ENCODE measurements at places on chromosomes 3 and 15.

- DNase-seq, result no peak
Observed at GRCh38 chr15:47516558-47516957, 200.7 kb upstream of the SEMA6D start.

DNA sequence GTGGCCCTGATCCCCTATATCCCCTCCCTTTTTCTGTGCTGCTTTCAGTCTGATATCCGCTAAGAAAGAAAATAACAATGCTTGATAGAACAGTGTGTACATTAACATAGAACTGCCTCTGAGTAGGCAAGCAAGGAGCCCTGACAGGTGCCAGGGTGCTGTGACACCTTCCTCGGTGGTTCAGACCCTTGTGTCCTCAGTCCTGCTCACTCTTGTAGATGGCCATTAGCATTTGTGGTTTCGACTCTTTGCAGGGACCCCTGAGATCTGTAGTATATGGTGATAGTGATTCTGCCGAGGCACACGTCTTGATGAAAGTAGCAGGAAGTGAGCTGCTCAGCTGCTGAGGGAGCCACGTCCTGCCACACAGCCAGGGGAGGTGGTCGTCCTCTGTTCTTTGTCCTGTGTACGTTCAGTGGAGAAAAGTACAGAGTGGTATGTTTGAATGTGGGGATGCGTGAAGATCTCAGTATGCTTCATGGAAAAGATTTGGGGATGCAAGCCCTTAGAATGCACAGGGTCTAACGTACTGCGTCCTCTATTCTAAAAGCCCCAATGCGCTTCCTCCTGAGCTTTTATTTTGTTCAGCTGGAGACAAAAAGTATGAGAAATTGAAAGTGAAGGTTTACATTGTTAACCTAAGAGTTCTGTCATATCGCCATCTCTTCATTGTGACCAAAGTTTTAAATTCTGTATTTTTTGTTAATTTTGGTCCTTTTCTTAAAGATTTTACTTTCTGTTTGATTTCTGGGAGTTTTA lies 35.4 kb downstream of the PXYLP1 start:
- peak; percentile 41 for DNase-seq

DNA sequence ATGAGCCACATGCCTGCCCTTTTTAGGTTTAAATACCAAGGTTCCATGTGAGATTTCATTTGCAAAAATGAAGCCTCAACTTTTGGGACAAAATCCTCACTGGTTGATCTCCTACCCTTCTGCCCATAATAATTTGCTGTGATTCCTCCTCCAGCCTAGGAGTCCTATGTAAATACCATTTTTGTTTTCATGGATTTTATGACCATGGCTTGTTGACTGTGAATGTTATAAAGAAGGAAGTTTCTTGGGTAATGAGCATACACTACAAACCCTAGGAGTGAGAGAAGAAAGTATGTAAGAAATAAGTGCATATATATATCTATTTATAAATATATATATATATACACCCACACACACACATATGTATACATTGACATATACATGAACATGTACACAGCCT lies 13.1 kb downstream of the RLBP1 start:
- DNase-seq, result no peak

- DNase-seq, result no peak
Observed at GRCh38 chr3:8320711-8321458, 180.7 kb upstream of the LMCD1 start.

- peak; percentile 56 for DNase-seq
Observed at GRCh38 chr3:69085833-69086722, 1.3 kb downstream of the ARL6IP5 start.

DNA sequence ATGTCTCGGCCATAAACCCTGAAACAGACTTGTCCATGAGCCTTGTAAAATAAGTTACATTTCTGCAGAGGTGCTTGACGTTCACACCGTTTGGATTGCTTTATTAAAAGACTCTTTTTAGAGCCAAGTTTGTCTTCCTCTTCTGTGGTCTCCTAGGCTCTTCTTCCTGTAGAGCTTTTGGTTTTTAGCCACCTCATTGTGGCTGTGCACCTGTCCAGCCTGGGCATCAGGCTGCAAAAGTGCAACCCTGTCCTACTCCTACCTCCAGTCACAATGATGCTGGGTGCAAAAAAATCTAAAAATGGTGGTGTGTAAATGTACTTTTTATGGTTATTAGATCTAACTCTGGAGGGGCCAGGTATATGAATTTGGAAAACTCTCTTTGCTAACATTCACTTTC lies 2.8 kb upstream of the RIOX2 start:
- DNase-seq, result no peak

- peak; percentile 35 for DNase-seq
Observed at GRCh38 chr15:78167227-78167888, 18.2 kb downstream of the IDH3A start.

- no peak for DNase-seq
Observed at GRCh38 chr15:25624504-25625177, 185.8 kb upstream of the UBE3A start.

DNA sequence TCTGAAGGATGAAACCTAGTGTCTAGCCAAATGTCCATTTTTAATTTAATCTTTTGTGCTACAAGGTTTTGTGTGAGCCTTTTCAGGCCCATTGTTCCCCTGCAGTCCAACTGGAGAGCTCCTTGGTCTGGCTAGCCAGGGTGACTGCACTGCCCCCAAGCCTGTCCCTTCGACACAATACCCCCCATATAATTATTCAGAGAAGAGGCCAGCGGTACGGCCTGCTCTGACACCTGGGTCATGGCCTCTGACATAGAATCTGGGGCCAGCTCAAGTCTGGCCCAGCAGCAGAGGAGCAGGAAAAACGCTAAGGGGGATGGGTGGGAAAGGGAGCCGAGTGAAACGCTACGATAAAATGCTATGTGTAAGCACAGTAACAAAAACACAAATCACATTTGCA lies 64.2 kb upstream of the PYGO1 start:
- no peak for DNase-seq

GRCh38 chr3:71090207-71090606 lies 493.3 kb downstream of the FOXP1 start:
- no peak for DNase-seq

GRCh38 chr3:194235160-194235559 lies 99.2 kb downstream of the HES1 start:
- DNase-seq, result no peak

DNA sequence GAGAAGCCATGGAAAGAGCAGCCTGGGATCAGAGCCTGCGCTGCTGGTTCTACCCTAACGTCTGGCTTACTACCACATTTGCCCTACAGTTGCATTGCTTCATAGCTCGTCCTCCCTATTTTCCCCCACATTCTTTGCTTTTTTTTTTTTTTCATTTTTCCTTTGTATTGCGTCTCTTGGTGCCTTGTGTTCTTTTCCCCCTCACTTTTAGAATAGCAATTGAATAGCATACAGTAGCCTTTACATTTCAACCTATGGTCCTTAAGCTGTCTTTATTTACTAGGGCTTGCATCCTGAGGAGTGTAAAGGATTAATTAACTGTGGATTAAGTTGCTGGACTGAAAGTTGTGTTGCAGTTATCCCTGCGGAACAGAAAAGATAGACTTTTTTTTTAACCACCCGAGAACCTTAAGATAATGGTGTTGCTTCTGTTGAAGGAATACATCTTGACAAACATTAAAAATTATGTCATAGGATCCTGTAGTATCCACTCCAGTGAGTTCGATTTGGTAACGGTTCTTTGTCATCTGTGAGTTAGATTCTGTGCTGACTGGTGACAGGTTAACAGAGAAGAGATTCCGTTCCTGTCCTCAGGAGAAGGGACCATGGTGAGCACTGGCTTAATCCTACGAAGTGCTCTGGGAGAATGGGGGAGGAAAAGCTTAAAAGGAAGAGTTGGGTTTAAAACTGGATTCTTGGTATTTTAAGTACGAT lies 417.4 kb upstream of the NAALADL2 start:
- no peak for DNase-seq

- DNase-seq, result no peak
Observed at GRCh38 chr15:27133249-27133648, 162.3 kb downstream of the GABRG3 start.

DNA sequence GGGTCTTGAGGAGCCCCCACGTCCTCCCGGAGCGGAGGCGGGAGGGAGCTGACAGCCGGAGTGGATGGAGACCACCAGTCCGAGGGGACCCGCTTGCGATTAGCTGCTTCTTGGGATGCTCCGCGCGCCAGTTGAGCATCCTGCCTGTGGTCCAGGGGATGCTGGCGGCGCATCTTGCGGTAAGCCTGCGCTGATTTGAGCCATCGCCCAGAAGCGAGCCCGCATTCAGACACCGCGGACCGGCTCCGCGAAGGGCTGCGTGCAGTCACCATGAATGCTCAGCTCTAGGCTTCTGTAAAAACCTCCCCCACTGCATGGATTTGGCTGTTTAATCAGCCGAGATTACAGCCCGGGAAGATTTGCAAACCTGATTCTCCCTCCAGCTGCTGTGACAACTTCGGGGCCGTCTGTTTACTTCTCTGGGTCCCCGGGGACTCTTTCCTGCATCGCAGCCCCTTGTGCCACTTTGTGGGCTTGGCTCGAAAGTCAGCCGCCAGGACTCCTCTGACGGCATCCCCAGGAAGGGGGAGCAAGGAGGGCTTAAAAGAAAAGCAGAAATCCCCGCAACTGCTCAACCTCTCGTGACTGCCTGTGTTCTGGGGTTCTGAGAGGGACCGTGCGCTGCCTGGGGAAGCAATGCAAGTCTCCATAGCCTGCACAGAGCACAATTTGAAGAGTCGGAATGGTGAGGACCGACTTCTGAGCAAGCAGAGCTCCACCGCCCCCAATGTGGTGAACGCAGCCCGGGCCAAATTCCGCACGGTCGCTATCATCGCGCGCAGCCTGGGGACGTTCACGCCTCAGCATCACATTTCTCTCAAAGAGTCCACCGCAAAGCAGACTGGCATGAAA lies 171.1 kb downstream of the KCNAB1 start:
- no peak for DNase-seq

GRCh38 chr15:65518633-65519285 lies 1.3 kb upstream of the DPP8 start:
- no peak for DNase-seq

- no peak for DNase-seq
Observed at GRCh38 chr15:46751303-46751702, 966.0 kb upstream of the SEMA6D start.

GRCh38 chr3:197423376-197423775 lies 125.0 kb upstream of the DLG1 start:
- DNase-seq, result no peak

DNA sequence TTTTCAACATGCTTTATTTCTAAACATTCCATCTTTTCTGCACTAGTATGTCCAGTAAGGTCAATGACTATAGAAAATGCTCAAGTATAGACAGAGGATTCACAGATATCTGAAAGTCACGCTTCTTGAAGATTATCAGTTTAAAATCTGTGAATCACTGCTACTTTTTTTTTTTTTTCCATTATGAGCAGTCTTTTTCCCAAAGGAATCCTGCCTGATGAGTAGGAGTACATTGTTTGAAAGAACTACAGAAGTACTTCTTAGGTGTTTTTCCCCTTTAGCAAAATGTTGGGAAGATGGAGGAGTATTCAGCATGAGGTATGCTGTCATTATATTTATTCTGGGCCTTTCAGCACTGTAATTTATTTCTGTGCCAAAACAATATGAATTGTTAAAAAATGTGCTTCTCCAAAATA lies 266.2 kb downstream of the NLGN1 start:
- no peak for DNase-seq

Data from CD4-positive, alpha-beta T cell treated with Interleukin-1 beta for 1 hour (primary cell).